ENCODE measurements at places on chromosomes 5 and 9.

DNA sequence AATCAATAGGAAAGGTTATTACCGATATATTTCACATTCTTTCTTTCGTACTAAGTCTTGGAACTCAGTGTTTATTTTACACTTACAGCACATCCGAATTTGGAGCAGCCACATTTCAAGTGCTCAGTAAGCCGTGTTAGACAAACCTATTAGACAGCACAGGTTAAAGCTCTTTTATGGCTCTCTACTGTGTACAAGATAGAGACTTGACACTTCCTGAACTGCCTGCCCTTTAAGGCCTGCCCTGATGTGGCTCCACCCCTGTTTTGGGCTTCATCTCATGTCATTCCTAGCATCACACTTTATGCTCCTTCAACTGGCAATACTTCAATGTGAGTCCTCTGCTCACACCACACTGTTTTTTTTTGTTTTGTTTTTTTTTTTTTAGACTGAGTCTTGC is 23.5 kb upstream of the SUSD1 start:
- no peak for DNase-seq

GRCh38 chr5:56543441-56544388 is 271.6 kb upstream of the MAP3K1 start:
- DNase-seq = no peak

- DNase-seq = no peak
Observed at GRCh38 chr5:132528866-132529634, 14.3 kb downstream of the IL5 start.

- DNase-seq = no peak
Observed at GRCh38 chr9:21470126-21470525, 12.0 kb downstream of the IFNE start.

DNA sequence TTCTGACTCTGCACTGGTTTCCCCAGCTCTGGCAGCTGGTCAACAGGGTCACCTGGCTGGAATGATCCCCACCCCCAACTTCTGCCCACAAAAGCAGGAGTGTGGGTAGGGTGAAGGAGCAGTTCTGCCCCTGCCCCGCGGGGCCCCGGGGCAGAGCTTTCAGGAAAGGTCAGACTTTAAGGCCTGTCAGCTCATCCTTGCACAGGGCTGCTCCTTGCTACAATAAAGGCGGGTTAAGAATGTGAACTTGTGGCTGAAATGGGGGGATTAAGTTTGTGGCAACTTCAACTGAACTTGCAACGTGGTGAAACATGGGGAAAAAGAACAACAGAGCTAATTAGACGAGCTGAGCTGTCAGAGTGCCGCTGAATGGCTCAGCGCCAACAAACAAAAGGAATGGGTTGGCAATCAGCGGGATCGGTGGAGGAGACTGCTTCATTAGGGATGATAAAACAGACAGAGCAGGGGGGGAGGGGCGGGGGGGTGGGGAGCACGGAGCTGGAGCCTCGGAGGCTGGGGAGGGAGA is 50.8 kb downstream of the CRB2 start:
- no peak for DNase-seq

DNA sequence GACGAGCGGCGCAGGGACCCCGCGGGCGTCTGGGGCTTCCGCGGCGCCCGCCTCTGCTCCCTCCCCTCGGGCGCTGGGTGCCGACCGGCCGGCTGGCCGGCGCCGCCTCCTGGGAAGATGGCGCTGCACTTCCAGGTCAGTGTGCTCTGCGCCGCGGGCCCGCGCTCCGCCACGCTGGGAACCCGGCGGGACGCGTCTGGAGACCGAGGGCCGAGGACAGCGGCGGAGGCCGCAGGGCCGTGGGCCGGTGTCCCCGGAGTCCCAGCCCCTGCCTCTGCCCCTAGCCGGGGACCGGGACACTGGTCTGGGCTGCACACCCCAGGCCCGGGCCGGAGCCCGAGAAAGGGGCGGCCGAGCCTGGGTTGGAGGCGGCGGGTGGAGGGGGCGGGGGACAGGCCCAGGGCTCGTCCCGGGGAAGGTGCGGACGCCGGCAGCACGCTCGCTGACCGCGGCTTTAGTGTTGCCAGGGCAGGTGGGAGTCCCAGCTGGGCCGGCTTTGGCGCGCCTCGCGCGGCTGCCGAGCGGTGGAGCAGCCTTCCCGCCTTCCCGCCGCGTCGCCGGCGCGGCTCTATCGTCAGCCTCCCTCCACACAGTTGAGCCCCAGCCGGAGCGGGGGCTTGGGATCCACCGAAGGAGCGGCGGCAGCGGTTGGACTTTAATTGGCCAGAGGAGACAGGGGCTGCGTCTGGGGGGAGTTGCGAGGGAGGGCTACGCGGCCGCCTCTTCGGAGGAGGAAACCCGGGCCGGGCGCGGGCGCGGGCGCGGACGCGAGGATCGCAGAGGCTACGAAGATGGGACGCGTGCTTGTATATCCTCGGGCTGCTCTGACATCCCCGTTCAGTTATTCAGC is at the start of gene RANBP17:
TSS of gene RANBP17 (plus strand) at position 102 of the 850 bp plus-strand sequence.
- DNase-seq = no peak

DNA sequence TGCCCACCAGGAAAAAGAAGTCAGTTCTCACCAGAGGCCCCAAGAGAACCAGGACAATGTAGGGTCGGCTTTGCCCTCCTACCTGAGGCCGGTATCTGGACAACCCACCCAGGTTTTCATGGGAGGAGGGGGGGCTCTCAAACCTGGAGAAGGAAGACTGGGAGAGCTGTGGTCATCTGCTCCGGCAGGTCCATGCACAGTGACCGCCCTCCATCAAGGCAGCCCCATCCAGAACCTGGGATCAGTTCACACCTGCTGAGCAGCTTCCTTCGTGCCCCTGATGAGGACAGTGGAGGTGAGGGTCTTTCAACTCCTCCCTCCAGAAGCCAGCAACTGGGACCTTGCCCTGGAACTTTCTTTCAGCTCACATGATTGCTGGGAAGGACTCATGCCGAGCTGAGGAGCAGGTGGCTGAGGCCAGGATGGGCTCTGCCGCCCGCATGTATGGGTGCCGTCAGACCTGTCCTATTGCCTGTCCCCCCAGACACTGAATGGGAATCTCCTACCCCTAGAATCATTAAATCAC is 20.8 kb upstream of the FIBCD1 start:
- DNase-seq = no peak

DNA sequence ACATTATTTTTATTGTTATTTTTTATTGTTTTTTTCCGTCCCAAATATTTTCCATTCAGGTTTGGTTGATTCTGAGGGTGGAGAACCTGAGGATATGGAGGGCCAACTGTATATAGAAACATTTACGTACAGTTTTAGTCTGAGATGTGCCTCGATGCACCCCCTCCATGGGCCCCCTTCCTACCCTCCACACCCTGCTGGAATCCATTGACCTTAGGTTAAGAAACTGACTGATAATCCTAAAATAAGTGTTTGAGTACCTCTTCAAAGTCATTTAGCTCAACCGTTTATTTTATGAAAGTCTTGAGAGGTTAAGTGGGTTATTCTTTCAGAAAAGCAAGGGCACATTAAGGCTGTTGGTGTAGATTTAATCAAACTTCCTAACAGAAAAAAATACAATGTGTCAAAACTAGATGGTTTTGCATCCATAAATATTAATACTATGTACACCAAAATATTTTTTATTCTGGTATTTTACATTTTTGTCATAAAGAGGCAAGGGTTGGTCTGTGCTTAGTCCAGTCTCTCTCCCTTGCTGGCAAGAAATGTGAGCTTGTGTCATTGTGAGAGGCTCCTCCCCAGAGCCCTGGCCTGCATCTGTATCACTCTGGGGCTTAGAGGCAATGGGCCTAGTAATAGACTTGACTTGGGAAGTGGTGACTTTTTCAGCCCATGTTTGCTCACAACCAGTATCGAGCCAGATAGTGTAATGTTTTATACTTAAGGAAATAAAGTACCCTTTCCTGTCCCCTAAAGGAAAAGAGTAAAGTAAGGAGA is 15.7 kb downstream of the MTRR start:
- no peak for DNase-seq

- no peak for DNase-seq
Observed at GRCh38 chr5:56688402-56688801, 126.9 kb upstream of the MAP3K1 start.

DNA sequence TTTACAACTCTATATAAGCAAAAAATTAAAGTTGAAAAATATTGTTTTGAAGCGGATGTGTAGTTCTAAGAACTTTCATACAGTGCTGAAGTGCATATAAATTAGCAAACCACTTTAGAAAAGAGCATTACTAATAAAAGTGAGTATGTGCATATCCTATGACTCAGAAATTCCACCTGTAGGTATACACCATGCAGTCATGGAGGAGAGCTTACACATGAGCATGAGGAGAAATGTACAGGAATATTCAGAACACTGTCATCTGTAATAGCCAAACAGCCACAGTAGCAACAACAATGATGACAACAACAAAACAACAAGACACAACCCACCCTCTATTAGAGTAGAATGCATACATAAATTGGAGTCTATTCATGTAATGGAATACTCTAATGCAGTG is 138.2 kb upstream of the ARRDC3 start:
- no peak for DNase-seq

DNA sequence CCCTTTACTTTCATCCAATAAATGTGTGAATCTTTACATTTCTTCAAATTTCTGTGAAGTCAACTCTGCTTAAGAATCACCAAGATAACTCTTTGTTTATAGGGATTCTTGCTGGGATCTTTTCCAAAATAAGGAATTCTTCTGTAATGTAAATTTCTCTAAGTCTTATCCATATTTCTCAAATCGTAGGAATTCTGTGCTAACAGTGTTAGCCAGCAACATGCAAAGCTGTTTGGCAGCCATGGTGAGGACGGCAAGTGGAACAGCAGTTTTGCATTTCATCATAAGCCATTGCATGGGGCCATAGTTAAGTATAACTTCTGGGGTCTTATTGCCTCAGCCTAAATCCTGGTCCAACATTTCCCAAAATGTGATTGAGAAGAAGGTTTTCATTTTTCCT is 310.5 kb upstream of the PRR16 start:
- no peak for DNase-seq

DNA sequence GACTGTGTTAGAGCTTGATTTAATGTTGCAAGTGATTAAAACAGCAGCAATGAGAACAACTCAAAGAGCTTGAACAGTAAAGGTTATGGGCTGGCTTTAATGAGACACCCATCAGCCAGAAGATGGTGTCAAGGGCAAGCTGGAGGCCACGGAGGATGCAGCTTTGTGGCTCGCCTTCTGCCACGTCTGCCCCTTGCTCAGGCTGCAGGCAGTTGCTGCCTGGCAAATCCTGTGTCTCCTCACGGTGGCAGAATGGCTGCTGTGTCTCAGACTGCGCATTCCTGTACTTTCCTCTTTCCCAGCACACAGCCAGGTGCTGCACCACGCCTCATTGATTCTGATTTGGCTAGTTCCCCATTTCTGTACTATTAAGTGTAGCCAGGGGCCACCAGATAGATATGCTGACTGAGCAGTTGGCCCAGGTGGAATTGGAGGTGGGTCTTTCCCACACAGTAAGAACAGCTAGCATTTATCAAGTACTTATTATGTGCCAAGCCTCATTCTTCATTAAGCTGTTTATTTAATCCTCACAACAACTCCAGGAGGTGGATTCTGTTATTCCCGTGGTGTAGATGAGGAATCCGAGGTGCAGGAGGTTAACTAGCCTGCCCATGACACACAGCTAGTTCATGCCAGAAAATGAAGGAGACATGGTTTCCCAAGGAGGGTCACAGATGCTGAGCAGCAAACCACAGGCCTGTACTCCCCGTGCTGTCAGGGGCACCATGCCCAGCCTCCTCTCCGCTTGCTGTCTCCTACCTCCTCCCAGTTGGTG is 3.5 kb downstream of the NXNL2 start:
- no peak for DNase-seq

GRCh38 chr5:109691996-109692395 is 2.3 kb downstream of the MAN2A1 start:
- DNase-seq = no peak

GRCh38 chr5:81265101-81265500 is 32.0 kb downstream of the CKMT2 start:
- no peak for DNase-seq

- DNase-seq = no peak
Observed at GRCh38 chr5:115472271-115473025, 72.1 kb downstream of the FEM1C start.

GRCh38 chr5:102975045-102975444 is 144.9 kb downstream of the GIN1 start:
- DNase-seq = no peak

DNA sequence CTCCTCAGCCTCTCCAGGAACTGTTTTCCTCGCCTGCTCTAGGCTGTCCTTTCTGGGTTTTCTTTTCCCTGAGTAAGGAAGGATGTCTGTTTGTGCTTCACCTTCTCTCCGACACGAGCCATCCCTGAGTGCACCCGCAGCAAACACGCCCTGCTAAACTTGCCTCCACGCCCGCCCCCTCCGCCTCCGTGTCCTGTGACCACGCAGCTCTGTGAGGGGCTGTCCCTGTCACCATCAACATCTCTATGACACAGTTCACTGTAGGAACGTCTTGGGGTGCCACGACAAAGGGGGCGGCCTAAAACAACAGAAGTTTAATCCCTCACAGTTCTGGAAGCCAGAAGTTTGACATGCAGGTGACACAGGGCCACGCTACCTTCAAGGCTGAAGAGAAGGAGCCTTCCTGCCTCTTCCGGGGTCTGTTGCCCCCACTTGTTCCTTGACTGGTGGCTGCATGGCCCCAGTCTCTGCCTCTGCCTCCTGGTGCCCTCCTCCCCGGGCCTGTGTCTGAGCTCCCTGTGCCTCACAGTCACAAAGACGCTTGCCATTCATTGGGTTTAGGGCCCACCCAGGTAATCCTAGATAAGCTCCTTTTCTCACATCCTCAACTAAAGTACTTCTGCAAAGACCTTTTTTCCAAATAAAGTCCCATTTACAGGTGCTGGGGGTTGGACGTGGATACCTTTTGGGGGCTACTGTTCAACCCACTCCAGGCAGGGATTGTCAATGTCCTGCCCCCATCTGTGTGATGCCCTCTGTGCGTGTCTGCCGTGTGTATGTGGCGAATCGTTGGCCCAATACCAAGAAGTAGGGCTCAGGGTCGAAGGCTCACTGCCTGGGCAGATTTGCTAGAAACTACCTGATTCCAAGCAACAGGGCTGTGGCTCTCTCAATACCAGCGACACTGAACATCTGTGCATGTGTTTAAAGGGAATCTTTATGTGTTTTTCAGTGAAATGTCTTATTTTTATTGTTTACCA is 39.7 kb downstream of the IRX2 start:
- no peak for DNase-seq

DNA sequence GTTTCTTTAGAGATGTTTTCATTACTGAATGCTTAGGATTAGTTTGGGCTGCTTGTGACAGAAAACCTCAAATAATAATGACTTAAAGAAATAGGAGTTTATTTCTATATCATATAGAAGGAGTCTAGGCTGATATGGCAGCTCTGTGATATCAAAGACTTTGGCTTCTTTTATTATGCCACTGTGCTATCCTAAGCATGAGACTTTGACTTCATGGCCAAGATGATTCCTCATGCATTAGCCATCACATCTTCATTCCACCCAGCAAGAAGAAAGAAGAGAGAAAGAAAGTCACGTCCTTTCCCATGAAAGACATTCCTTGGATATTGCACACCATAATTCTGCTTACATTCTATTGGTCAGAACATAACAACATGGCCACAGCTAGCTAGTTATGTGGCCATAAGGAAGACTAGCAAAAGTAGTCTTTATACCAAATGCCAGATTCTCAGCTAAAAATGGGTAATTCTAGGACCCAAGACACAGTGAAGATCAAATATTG is 76.2 kb downstream of the DAPK1 start:
- no peak for DNase-seq

GRCh38 chr5:103525361-103525760 is 37.2 kb downstream of the NUDT12 start:
- no peak for DNase-seq

GRCh38 chr5:119694284-119694683 is 64.9 kb downstream of the FAM170A start:
- no peak for DNase-seq
